Stimulated activated naive CD4-positive, alpha-beta T cell (primary cell): ENCODE measurements at places on chromosomes 3 and 15.

DNA sequence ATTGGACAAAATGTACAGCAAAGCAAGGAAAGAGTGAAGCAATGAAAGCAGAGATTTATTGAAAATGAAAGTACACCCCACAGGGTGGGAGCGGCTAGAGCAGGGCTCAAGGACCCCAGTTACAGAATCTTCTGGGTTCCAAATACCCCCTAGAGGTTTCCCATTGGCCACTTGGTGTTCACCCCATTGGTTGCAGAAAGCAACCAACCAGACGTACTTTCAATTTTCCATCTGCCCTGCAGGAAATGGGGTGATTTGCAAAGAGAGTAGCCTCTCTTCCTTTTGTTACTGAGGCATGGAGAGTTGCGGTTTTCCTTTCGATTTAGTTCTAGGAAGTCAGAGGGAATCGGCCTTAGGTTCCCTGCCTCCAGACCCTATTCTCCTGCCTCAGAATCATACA is 2.4 kb downstream of the PML start:
- DNase-seq, result peak; percentile 37

GRCh38 chr15:92896561-92896960 is 3.6 kb upstream of the CHD2 start:
- no peak for DNase-seq

DNA sequence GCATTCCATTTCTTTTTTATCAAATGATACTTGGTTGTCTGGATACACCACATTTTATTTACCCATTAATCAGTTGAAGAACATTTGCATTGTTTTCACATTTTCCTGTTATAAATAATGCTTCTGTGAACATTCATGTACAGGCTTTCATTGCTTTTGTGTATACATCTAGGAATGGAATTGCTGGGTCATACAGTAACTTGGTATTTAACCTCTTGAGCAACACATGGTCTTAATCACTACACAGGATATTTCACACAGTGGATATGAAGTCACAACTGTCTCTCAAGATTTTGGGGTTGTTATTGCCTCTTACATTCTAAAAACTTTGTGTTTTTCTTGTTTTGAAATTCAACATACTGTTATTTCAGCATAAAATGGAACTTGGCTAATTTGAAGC is 48.2 kb downstream of the C3orf85 start:
- no peak for DNase-seq

DNA sequence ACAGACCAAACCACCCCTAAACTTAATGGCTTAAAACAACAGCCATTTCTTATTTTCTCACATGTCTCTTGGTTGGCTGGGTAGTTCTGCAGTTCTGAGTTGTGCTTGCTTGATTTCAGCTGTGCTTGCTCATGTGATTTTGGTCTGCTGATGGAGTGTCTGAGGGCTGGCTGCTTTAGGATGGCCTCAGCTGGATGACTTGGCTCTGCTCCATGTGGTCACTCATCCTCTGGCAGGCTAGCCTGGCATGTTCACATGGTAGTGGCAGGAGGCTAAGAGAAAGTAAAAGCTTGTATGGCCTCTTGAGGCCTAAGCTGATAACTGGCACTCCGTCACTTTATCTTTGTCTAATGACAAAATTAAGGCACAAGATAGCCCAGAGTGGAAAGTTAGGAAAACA is 4.1 kb downstream of the SV2B start:
- no peak for DNase-seq

- no peak for DNase-seq
These were observed 34.7 kb downstream of the TGM4 start for GRCh38 chr3:44909063-44909462.

- DNase-seq, result no peak
These were observed 5.2 kb downstream of the POLR2H start for GRCh38 chr3:184366619-184367289.

- no peak for DNase-seq
These were observed 73.7 kb downstream of the STT3B start for GRCh38 chr3:31606453-31606852.

GRCh38 chr3:191253089-191253799 is 54.2 kb downstream of the OSTN start:
- DNase-seq, result no peak

GRCh38 chr15:25169318-25169717 is 214.5 kb downstream of the SNRPN start:
- DNase-seq, result no peak

GRCh38 chr15:91135201-91136130 is 35.4 kb downstream of the SV2B start:
- no peak for DNase-seq

DNA sequence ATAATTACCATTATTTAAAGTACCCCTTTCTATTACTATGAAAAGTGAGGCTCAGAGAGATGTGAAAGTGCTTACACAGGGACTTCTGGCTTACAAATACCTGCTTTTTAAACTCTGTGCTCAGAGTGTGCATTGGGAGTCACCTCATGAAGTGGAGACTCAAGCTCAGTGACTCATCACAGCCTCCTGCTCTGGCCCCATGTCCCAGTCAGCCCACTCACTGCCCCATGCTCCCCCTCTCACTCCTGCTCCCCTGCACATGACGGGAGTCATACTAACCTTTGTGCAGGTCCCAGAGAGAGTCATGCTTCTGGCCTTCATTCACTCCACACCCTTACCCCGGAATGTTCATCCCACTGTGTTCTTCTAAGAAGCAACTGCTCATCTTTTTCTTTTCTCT is 20.2 kb downstream of the CCR1 start:
- no peak for DNase-seq

DNA sequence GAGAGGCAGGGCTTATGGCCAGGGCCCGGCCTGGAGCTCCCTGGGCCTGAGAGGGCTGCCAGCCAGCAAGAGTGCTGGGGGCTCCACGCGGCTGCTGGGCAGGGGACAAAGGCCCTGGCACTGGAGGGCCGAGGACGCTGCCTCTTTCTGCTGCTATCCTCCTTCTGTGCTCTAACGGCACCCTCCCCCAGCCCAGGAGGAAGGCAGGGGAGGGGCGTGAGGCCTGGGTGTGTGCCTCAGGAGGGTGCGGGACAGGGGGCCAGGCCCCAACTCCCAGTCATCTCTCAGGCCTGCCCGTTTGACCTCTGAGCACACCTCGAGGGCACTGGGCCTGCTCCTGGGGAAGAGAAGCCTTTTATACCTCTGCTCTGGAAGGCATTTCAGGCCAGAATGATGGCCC is 115.5 kb downstream of the ADCY5 start:
- no peak for DNase-seq

DNA sequence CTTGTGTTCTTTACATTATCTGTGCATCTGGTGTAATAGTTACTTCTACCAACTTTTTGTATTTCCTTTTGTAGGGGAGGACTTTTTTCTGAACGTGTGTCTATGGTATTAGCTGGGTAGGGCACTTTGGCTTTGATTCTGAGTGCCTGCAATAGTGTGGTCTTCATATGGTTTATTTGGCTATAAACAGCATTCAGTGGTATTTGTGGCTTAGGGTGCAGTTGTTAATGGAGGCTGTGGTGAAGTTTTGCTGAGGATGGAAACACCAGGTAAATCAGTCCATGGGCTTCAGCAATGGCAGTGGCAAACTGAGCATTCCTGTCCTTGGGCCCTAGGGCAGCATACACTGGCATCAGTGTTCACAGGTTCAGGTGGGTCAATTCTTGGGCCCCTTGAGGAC is 230.6 kb upstream of the CTNNB1 start:
- no peak for DNase-seq

GRCh38 chr3:31405515-31405914 is 127.2 kb upstream of the STT3B start:
- DNase-seq, result no peak

DNA sequence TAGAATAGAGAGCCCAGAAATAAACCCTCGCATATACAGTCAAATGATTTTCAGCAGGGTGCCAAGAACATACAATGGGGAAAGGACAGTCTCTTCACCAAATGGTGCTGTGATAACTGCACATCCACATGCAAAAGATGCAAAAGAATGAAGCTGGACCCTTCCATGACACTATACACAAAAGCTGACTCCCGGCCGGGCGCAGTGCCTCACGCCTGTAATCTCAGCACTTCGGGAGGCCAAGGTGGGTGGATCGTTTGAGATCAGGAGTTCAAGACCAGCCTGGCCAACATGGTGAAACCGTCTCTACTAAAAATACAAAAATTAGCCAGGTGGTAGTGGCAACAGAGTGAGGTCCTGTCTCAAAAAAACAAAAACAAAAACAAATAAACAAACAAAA is 43.2 kb upstream of the IQSEC1 start:
- no peak for DNase-seq

DNA sequence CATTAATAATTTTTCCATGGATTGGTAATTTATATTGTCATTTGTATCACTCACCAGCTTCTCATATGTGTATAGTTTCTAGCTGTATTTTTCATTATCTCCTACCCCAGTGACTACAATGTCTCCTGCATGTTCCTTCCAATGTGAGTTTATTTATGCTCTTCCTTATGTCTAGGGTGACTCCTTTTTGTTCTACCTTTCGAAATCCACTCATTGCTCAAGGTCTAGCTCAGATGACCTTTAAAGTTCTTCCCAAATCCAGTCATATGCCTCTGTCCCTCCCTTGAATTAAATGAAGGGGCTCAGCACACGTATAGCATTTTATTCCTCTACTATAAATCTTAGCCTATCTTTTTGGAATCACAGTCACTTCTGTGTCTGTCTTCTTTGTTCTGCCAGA is 53.0 kb downstream of the TMEM45A start:
- DNase-seq, result no peak
